ENCODE measurements at places on chromosomes 5 and 9.

DNA sequence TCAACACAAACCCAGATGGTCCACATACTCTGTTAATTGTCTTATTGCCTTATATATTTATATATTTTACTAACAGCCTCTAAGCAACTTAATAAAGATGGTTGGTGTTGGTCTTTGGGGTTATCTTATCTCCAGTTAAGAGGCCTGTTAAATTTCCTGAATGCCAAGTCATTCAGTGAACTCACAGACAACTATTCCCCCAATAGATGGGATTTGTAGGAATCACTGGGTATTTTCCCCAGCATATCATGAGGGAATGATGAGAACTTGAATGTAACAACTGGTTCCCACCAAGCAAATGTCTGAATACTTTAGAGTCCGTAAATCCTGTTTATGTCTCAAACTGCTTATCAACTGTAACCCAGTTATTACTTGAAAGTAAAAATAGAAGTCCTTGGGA lies 42.7 kb upstream of the RETREG1 start:
- no peak for DNase-seq

GRCh38 chr5:82789095-82789494 lies 288.1 kb downstream of the TMEM167A start:
- DNase-seq, result no peak

GRCh38 chr9:117919538-117919937 lies 215.3 kb downstream of the TLR4 start:
- no peak for DNase-seq

DNA sequence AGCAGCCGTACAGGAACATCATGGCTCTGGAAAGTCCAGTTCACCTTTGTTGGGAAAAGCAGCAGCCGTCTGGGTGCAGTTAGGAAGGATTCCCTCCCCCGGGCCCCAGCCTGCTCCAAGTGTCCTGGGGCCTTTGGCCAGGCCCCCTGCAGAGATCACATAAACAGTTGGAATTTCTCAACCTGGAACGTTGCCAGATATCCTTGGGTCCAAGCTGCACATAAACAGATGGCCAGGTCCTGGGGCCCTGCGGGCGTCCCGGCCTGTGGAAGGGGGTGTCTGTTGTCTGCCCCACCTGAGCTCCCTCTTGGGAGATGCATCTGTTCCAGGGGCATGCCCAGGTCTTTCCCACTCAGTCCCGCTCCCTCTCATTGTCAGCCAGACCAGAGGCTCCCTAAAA lies 92.7 kb downstream of the COL5A1 start:
- DNase-seq, result no peak

DNA sequence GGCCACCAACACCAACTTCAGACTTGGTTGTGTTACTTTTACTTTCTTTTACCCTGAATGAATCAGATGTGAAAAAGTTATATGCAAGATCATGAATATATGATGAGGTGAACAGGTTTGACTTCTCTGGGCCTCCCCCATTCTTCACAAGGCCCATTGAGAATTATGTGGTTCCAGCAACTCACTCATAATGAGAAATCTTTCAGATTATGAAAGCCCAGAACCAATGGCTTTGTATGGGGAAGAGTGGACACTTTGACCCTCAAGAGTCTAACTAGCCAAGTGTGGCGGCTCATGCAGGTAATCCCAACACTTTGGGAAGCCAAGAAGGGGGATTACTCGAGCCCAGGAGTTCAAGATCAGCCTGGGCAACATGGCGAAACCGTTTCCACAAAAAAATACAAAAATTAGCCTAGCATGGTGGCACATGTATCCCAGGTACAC lies 16.1 kb upstream of the LNPEP start:
- DNase-seq, result no peak

All from stimulated activated CD4-positive, alpha-beta T cell treated with anti-CD3 and anti-CD28 coated beads, Interleukin-4, amount 100 ng/mL, for 4 hours (primary cell).